ENCODE measurements at places on chromosomes 6 and 20. TPM values are rescaled to one million over a fixed set of nuclear protein-coding genes. Genes with fewer than 3 reads are reported as not detected.

- DNase-seq = no peak
Observed at GRCh38 chr6:144140867-144141266, 9.4 kb upstream of the STX11 start.

DNA sequence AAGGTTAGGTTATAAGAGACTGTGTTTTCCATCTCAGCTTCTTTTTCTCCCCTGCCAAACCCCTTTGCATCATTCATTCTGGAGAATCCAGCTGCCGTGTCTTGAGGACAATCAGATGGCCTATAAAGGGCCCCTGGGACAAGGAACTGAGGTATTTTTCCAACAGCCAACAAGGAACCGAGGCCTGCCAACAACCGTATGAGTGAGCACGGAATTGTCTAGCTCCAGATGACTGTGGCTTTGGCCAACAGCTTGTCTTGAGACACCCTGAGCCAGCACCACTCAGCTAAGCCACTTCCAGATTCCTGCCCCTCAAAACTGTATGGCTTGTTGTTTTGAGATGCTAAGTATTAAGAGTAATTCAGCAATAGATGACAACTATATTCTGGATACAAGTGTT lies 433.7 kb upstream of the HSF2 start:
- DNase-seq = no peak

Gene GGT7
- 36.6 TPM for polyA plus RNA-seq

- no peak for DNase-seq
Observed at GRCh38 chr20:63967330-63968135, 2.2 kb downstream of the ZNF512B start.

GRCh38 chr6:151475653-151476523 lies 17.9 kb upstream of the CCDC170 start:
- no peak for DNase-seq

DNA sequence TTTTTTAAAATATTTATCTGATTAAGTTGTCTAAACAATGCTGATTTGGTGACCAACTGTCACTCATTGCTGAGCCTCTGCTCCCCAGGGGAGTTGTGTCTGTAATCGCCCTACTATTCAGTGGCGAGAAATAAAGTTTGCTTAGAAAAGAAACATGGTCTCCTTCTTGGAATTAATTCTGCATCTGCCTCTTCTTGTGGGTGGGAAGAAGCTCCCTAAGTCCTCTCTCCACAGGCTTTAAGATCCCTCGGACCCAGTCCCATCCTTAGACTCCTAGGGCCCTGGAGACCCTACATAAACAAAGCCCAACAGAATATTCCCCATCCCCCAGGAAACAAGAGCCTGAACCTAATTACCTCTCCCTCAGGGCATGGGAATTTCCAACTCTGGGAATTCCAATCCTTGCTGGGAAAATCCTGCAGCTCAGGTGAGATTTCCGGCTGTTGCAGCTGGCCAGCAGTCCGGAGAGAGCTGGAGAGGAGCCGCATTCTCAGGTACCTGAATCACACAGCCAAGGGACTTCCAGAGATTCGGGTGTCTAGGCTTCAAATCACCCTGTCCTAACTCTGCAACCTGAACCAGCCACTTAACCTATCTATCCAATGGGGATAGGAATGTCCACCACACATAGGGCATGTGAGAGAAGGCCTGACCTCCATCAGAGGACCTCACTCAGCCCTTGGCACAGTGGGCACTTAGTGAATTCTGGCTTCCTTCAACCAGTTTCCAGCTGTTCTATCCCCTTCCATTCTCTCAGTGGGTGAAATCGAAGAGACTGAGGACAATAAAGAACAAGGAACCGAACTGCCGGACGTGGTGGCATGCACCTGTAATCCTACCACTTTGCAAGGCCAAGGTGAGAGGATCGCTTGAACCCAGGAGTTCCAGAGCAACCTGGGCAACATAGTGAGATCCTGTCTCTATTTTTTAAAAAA lies 3.1 kb downstream of the TNF start:
- DNase-seq = no peak

- DNase-seq = no peak
Observed at GRCh38 chr20:39871013-39871412, 818.0 kb downstream of the MAFB start.

GRCh38 chr20:20454367-20454766 lies 86.5 kb downstream of the INSM1 start:
- DNase-seq = no peak

DNA sequence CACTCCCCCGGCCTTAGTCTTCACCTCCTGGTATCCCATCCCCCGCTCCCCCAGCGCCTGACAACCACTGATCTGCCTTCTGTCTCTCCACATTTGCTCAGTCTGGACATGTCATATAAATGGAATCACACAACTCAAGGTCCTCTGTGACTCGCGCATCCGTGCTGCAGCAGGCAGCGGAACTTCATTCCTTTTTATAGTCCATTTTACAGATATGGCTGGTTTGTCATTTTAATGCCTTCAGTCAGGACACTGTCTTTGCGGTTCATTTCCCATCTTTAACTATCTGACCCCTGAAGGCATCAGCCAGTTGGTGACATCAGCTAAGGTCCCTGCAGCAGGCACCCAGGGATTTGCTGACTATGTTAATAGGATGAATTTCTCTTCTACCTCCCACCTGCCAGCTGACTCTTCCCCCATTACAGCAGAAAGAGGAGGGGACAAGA lies 125.7 kb downstream of the ZMYND8 start:
- DNase-seq = no peak

DNA sequence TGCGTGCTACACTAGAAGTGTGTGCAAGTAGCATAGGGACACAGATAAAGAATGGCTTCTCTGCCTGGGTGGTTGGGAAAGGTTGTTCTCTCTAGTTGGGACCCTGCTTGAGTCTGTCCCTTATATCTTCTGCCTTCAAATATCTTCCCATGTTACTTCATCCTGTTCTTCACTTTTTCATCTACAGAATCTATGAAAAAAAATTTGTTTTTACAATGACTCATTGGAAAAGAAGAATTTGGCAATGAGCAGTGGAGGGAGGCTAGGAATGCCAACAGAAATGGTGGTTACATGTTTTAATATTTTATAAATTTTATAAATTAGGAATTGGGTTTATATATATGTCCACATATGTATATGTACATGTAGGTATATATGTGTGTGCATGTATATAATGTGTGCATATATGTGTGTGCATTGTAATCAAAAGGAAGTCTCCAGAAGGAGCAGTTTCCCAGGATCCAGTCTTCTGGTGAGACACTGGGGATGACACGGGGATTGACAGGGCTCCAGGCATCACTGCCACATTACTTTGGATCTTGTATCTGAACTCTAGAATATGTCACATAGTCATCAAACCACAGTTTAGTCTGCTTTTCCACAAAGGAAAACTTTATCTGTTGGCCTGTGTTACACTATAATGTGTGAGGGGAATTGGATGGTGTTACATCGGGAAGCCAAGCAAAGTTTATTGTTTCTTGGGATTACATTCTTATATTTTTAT lies 75.3 kb upstream of the RIPOR2 start:
- DNase-seq = no peak

Gene RAET1L
- polyA plus RNA-seq = not detected

GRCh38 chr6:21098134-21098533 lies 495.4 kb upstream of the SOX4 start:
- DNase-seq = no peak

DNA sequence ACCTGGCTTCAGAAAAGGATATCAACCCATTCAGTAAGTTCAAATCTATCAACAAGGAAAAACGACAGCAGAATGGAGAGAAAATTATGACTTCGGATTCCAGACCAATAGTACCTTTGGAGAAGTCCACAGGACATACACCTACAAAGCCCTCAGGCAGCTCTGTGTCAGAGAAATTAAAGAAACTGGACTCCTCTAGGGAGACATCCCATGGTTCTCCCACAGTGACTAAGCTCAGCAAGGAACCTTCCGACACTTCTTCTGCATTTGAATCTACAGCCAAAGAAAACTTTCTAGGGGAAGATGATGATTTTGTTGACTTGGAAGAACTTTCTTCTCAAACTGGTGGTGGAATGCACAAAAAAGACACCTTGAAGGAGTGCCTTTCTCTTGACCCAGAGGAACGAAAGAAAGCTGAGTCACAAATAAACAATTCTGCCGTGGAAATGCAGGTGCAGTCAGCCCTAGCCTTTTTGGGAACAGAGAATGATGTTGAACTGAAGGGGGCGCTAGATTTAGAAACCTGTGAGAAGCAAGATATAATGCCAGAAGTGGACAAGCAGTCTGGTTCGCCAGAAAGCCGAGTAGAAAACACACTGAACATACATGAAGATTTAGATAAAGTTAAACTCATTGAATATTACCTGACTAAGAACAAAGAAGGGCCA lies 67.4 kb upstream of the HINT3 start:
- no peak for DNase-seq

DNA sequence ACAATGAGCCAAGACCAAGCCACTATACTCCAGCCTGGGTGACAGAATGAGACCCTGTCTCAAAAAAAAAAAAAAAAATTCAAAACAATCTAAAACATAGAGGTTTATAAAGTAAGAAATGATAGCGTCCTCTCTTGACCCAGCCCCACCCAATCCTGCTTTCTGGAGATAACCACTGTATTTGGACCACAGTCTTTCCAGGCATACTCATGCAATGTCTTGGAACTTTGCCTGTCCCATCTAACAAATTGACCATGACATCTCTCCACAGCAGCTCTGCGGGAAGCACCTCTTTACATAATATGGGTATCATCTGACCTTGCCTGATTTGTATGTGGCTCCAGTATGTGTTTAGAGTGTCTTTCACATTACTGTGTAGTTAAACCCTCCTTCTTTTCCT lies 9.1 kb upstream of the SHLD1 start:
- DNase-seq = no peak

GRCh38 chr6:27825025-27825793 lies 87.0 kb downstream of the OR2B2 start:
- DNase-seq = no peak

GRCh38 chr6:102022803-102023202 lies 629.3 kb downstream of the GRIK2 start:
- DNase-seq = no peak

- DNase-seq = no peak
Observed at GRCh38 chr20:44644230-44644617, 7.3 kb downstream of the ADA start.

DNA sequence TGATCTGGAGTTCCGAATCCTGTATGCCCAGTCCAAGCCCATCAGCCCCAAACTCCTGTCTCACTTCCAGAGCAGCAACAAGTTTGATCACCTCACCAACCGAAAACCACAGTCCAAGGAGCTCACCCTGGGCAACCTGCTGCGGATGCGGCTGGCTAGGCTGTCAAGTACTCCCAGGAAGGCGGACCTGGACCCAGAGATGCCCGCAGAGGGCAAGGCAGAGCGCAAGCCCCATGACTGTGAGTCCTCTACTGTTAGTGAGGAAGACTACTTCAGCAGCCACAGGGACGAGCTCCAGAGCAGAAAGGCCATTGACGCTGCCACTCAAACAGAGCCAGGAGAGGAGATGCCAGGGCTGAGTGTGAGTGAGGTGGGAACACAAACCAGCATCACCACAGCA lies 10.5 kb upstream of the DHX35 start:
- DNase-seq = no peak

Gene C20orf141
- not detected for polyA plus RNA-seq

Gene MEP1A
- not detected for polyA plus RNA-seq

DNA sequence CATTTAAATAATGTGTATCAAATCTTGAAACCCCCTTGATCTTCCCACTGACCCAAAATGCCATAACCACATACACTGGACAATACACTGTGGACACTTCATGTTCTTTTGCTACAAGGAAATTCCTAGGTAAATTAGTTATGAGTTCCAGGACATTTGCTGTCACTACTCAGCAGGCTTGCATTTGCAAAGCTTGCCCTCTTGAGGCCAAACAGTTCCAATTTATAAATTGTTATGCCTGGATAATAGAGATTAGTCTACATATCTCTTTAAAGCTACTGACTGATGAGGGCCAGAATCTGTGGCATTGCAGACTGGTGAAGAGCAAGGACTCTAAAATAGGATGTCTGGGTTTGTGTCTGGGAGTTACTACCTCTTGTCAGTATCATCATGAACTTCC lies 17.4 kb upstream of the RAB32 start:
- no peak for DNase-seq

- DNase-seq = no peak
Observed at GRCh38 chr6:43451348-43451747, 4.0 kb downstream of the DLK2 start.

Gene COMMD7
- polyA plus RNA-seq = 62.1 TPM

GRCh38 chr20:48923149-48923718 lies 1.7 kb downstream of the ARFGEF2 start:
- DNase-seq = no peak

Gene SCRT2
- polyA plus RNA-seq = not detected

DNA sequence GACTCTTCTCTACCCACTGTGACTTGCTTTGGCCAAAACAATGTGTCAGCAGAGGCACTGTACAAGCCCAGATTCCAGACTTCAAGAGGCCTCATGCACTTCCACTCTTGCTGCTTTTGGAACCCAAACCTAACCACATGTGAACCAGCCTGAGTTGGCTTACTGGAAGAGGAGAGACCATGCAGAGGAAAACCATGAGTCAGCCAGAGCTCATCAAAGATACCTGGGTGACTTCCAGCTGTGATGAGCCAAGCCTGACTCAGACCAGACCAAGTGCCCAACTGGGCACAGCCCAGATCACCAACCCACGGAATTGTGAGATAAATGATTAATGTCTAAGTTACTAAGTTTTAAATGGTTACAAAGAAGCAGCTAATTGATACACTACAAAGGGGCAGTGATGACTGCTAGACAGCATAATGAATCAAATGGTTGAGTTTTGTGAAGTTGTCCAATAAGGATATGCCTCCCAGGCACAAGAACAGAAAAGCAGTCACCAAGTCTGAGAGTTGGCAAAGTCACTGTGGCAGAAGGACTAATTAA lies 16.2 kb upstream of the BEND6 start:
- no peak for DNase-seq

- DNase-seq = no peak
Observed at GRCh38 chr6:113291751-113292445, 565.2 kb upstream of the MARCKS start.

DNA sequence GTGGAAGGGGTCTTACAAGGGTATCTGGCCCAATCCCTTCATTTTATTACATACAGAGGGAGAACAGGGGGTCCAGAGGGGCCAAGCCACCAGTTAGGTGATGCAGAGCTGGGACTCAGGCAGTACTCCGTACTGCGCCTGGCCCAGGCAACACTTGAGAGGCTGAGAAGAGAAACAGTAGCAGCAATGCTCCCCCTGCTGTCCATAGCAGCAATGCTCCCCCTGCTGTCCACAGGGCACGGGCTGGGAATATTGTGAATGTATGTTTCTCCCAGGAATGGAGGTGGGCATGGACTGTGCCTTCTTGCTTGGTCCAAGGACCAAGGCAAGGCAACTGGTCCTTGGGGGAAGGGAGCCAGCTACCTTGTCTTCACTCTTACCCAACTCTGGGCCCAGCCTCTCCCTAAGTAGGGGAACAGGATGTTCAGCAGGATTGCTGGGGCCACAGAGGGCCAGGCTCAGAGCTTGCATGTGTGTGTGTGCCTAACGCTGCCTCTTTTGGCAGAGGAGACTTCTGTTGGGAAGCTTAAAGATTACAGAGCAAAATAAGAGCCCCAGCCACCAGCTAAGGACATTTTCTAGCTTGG lies 14.8 kb upstream of the FAM83C start:
- DNase-seq = no peak

DNA sequence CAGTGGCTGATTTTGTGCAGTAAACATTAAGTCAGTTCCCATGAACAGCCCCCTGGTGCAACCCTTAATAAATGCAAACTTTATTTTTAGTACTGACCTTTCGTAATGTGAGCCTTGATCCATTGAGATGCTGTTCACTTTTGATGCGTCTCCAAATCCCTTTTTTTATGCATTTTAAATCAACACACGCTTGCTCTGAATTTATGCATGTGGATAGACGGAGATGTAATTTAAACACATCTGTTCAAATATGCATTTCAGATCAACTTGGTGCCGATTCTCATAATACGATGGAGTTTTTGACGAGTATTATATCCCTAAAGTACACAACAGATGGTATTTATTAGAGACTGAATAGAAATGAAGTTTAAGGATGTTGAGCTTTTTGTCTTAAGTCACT lies 505.7 kb downstream of the CDKAL1 start:
- DNase-seq = no peak
